Cortex of kidney (tissue), 1 donor: ENCODE measurements at places on chromosomes 13 and 19.

DNA sequence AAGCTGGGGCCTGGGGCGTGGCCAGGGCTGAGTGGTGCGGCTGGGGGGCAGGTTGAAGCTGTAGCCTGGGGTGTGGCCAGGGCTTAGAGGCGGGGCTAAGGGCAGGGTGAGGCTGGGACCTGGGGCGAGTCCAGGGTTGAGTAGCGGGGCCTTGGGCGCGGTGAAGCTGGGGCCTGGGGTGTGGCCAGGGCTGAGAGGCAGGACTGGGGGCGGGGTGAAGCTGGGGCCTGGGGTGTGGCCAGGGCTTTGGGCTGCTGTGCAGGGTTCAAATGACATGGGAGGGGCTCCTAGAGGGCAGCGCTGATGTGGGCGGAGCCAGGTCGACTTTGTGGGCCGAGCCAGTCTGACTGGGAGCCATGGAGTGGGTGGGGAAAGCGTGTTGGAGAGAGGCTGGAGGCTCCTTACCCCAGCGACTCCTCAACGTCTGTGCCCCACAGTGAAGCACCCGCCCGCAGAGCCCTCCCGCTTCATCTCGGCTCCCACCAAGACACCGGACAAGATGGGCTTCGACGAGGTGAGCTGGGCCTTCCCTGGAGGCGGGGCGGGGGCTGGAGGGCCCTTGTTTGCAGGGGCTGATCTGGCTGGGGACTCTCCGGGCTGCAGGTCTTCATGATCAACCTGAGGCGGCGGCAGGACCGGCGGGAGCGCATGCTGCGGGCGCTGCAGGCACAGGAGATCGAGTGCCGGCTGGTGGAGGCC lies 21.5 kb downstream of the COLGALT1 start:
- DNase-seq, result no peak

DNA sequence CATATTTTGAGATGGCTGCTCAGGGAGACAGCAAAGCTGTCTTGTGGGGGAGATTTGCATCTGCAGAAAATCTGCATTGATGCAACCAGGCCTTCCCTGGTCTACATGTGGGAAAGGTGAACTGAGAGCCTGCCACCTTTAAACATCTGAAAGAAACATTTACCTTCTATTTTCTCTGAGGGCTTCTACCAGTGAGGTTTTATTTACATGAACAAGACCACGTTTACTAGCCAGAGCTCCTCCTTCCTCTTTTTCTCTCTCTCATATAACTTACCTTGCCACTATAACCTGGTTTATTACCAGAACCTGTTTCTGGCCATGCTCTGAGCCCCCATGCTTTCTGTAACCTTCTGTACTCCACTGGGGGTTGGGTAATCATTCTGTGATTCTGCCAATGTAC lies 14.4 kb upstream of the RUBCNL start:
- DNase-seq, result no peak

GRCh38 chr13:60645676-60646075 lies 248.7 kb downstream of the TDRD3 start:
- no peak for DNase-seq

DNA sequence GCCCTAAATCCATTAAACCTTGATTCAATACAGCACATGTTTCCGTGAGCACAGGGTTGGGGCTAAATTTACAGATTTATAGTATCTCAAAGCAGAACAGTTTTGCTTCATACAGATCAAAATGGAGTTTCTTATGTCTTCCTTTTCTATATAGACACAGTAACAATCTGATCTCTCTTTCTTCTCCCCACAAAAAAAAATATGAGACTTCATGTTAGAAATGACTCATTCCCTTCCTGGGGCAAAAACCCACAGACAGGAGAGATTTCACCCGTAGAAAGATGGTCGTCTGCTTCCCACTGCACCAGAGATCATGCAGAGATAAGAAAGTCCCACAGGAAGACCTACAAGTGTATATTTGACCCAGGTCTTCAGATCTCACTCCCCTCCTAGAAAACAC lies 7.7 kb upstream of the ZNF611 start:
- DNase-seq, result no peak

DNA sequence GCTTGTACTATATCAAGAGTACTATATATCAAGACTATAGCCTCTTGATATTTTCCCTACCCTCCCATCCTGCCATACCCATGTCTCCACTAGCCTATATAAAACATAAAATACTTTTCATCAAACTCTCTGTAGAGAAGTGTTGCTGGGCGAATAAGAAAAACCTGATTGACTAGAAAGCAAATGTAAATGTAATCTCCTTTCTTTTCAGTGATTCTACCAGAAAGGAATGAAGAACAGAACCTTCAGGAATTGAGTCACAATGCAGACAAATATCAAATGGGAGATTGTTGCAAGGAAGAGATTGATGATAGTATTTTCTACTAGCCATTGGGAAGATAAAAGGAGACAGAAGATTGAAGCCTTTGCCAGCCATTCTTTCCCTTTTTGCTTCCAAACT lies 89.2 kb downstream of the KCNRG start:
- no peak for DNase-seq

DNA sequence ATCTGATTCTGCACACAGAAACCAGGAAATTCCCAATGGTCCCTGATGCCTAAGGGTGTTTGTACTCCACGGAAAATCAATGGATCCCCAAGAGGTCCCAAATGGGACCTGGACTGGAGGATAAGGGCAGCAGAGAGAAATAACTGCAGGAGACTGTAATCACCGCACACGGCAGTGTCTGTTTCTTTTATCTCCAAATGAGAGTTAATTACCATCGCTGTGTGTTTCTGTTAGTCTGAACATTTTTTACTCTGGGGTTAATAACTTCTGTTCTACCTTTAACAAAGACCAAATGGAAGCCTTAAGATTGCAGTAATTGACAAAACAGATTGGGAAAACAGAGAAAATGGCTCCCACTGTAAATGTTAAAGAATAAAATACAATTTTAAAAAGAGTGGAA lies 320.9 kb downstream of the DCLK1 start:
- no peak for DNase-seq

DNA sequence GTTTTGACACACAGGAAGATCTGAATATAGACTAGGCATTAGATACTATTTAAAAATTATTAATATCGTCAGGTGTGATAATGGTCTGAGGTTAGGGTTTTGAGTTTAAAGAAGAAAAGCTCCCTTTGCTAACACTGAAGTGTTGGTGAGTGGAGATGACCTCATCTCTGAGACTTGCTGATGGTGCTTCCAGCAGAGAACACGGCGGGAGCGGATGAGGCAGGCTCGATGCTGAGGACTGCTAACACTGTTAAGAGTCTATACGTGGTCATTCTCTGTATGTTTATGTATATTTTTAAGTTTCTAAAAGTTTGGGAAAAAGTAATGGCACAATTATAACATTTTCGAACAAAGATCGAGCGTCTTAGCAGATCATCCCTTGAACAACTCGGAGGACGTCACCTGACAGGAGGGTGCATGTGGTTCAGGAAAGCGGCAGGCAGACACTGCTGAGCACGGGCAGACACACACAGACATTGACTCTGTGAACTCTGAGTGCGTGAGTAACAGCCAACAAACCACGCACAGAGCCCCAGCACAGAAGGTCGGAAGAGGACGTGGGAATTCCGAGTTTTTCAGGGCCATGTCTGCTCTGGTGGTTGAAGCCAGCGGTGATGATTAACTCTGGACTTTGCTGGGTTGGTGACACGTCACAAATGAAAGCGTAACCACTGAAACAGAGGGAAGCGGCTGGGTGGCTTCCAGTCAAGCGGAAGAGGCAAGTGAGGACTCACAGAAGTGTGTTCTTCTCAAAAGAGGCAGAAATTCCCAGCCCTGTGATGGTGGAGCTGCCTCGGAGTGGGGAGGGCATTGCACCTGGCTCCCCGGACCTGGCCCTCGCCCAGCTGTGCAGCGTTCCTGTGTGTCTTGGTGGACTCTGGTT lies 91.9 kb upstream of the TEX29 start:
- DNase-seq, result no peak

DNA sequence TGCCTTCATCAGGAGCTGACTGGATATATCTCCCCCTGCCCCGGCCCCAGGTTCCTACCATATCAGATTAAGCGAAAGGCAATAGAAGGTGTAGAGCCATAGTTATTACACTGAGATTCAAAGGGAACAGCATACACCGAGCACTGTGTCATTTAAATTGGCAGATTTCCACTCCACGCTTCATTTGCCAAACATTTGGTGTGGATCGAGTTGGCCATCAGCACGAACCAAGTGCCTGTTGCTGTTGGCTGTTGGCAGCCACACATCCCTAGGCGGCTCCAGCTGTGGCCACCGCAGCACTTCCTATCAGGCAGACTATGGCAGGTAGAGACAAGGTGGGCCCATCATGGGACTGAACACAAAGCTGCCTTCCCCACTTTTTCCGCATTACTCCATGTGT lies 115.8 kb downstream of the CCNA1 start:
- no peak for DNase-seq

DNA sequence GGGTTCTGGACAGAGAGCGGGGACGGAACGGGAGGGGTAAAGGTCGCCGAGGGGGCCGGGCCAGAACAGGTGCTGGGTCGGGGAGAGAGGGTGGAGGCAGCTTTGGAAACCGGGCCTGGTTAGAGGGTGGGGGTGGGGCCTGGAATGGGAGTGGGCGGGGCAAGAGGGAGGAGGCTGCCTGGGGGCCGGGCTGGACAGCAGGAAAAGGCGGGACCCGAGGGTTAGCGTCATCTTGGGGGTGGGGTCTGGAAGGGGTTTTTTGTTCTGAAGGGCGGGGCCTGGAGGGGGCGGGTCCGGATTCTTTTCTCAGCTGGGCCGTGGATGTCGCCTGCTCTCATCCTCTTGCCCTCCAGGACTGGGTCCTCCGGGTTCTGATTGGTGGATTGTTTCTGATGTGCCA lies 4.3 kb upstream of the ZNF813 start:
- DNase-seq, result no peak

GRCh38 chr19:2603334-2603733 lies 99.2 kb downstream of the GNG7 start:
- DNase-seq, result no peak

DNA sequence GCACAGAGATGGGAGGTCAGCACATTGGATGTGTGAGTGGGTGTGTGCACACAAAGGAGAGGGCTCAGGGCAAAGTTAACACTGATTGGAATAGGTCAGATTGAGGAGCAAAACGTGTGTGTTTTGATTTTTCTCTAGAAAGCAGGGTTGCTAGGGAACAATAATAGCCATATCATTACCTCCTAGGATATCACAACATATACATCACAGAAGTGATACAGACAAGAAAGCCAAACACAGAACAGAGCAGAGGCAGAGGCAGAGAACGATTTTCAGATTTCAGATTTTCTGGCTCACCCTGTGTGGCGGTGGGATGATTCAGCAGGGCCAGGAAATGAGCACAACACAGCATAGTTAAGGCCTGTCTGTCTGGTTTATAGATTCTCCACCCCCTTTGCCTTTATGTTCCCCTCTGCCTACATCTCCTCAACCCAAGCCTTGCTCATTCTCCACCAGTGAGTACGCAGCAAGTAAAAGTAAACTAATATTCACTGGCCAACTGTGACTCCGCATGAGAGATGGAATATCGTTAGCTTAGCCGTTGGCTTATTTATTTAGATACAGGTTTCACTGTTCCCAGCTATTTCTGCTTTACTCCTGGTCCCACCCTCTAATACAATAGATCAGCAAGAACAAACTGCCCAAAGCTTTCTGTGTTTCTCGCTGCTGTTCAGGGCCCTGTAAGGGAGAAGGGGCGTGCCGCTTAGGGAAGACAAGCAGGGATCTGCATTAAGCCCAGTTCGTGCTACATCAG lies 182.7 kb upstream of the TSC22D1 start:
- no peak for DNase-seq

- DNase-seq, result no peak
Observed at GRCh38 chr19:7926021-7926726, at the start of gene CTXN1. CTXN1 (minus strand) TSS chr19:7926135; CDS start chr19:7925538, 597 bp downstream.

- DNase-seq, result no peak
Observed at GRCh38 chr13:35976126-35976525, 155.1 kb downstream of the DCLK1 start.

DNA sequence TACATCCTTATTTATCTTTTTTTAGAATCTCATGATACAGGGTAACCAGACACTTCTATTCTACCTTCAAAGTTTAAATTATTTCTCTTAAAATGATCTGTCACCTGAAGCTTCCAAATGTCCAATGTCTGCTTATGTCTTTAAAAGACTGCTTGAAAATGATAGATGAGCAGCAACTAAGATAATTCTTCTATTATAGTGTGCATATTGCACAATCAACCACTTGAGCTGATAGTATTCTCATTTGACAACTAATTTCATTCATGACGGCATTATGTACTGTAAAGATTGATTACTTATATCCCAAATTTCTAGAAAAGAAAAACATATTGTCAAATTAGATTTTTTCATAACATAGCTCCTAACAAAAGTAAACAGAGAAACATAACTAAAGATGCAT lies 1478.2 kb upstream of the MIR17HG start:
- no peak for DNase-seq
